ENCODE measurements at places on chromosomes 5 and 9.

- DNase-seq, result no peak
These were observed 199.7 kb downstream of the ISL1 start for GRCh38 chr5:51582871-51583394.

DNA sequence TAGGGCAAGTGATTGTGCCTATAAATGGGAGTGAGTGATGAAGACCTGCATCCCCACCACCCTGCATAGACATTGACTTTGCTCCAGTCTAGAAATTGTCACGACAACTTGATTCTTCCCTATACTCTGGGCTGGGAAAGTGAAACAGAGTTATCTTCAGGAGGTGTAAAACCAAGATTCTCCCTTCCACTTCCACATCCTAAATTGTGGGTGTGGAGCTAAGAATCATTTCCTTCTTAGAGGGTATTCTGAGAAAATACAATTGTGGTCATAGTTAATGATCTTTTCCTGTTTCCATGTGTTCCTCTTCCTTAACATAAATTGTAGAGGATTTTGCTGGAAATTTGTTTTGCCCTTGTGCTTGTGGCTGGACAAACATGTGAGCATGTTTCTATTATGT lies 96.8 kb upstream of the PJA2 start:
- no peak for DNase-seq

- DNase-seq, result no peak
These were observed 152.9 kb downstream of the TLE1 start for GRCh38 chr9:81536242-81537025.

DNA sequence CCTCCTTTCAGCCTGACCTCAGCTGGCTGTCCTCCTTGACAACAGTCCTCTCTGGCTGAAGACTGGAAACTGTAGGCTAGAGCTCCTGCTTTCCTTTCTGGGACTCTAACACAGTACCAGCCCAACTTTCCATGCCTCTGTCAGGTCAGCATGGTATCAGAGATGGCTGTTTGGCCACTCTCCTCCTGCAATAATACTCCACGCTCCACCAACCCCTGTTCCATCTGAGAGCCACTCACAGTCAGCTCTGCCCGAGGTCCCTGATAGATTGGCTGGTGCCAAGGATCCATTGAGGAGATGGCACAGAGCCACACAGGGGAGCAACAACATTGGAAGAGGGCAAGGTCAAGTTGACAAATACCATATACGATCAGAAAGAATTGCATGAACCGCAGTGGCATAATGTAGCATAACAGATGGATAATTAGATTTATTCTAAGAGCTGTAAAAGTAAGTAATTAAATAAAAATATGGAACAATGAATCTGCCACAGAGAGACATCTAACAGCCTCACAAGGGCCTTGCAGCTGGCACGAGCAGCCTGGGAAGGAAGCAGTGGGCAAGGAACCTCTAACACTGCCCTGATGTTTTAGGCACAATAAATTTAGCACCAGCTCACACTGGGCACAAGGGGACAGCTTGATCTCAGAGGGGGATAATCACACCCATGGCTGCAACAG lies 94.3 kb upstream of the LRRTM2 start:
- DNase-seq, result no peak

DNA sequence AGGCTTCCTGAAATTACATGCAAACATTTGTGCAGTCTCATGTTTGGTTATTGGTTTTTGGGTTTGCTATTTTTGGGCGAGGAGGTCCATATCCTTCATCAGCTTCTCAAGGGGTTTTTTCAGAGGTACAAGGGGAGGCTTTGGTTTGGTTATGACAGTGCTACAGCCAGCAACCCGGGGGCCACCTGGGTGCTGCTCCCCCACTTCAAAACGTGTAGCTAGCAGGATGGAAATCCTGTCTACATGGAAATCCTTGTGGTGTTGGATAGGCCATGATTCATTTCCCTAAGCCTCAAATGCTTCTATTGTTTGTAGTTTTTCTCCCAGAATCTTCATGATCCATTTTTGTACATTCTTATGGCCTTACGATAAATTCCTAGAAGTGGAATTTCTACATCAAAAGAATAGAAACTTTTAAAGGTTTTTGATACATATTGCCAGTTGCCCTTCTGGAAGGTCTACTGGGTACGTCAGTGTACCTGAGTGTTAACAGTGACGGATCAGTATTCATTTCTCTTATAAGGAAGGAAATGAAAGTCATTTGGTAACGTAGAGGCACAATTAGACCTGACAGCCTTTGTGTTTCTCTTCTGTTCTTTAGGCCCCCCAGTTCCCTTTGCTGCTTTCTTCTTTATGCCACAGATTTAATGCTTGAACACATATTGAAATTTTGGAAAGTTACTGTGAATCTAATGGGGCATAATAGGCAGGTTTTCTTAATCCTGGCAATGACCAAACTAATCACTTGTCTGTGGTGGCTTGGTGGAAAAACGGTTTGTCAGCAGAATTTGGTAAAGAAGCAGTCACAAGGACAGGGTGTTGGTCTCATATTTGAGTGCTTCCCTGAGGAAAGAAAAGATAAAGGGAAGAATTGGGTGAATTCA lies 69.7 kb upstream of the ABL1 start:
- DNase-seq, result no peak

- no peak for DNase-seq
These were observed 63.8 kb downstream of the FNBP1 start for GRCh38 chr9:129979071-129979745.

DNA sequence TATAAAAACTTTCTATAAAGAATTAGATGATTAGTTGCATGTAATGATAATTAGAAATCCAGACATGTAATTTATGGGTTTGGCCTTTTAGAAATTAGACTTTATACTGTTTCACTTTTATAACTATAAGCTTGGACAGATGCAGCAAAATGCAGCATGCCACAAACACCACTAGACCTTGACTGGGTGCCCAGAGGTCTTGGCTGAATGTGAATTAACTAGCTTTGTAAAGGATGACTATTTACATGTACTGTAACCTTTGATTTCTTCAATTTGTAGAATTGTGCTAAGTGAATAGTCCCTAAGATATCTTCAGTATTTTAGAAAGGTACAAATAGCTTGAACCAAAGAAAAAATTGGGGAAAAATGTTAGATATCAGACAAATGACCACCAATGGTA lies 2168.1 kb downstream of the MAT2B start:
- no peak for DNase-seq

DNA sequence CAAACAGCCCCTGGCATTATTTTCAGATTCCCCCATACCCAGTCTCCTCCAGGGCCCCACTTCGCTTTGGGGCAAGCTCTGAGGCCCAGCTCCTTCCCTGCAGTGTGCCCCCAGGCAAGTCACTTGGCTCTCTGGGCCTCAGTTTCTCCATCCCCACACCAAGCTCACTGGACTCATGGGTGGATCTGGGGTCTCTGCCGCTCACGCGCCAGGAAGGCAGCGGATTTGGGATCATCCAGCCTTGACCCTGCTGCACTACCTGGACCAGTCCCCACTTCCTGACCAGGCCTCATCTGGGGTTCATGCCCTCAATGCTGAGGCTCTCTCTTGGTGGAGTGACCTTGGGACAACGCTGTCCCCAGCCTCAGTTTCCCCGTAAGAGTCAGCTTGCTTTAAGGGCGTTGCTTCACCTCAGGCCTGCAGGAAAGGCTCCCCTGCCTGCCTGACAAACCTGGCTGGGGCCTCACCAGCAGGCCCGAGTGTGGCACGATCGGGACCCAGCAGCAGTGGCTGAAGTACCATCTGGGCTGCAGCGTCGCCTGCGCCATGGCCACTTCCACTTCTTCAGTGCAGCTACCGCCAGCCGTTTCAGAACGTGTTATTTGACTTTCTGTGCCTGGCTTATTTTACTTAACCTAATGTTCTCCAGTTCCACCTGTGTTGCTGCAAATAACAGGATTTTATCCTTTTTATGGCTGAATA lies 519.6 kb upstream of the SEMA6A start:
- DNase-seq, result no peak

GRCh38 chr5:109688630-109688969 lies 1.1 kb upstream of the MAN2A1 start:
- no peak for DNase-seq

DNA sequence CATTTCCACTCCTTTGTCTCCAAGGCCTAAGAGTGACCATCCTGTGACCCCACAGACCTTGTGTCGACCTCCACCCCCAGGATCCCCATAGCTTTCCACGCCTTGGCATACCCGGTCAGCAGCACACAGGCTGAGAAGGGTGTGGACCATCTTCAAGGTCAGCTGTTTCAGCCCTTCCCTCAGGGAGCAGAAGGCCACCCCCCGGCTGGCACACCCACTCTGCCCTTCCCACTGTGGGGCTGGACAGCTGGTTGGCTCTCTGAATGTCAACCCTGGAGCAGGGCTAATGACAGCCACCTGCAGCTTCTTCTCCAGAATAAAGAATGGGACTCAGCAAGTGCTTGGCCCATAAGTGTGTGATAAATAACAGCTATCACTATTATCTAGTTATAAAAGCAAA lies 93.1 kb downstream of the OLFM1 start:
- DNase-seq, result no peak

GRCh38 chr5:71807909-71808308 lies 88.8 kb downstream of the CARTPT start:
- DNase-seq, result no peak

- no peak for DNase-seq
These were observed 6.8 kb downstream of the LSM11 start for GRCh38 chr5:157750320-157750719.

GRCh38 chr5:127938746-127939145 lies 144.8 kb upstream of the SLC12A2 start:
- no peak for DNase-seq

DNA sequence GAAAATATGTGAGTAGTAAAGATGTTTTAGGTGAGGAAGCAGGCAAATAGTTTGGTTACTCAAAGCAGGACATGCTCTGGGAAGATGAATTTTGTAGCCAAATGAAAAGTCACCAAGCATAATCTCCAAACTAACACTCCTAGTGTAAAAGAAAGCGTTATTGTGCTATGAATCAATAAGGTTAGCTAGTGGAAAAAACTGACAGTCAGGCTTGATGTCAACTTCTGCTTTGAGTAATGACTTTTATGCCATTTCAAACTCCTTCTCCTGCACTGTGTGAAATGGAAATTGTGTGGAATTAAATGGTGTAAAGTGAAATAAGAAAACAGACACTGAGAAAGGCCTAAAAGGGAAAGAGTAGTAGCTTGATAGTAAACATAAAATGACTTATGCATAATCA lies 637.2 kb upstream of the DMAC1 start:
- no peak for DNase-seq

DNA sequence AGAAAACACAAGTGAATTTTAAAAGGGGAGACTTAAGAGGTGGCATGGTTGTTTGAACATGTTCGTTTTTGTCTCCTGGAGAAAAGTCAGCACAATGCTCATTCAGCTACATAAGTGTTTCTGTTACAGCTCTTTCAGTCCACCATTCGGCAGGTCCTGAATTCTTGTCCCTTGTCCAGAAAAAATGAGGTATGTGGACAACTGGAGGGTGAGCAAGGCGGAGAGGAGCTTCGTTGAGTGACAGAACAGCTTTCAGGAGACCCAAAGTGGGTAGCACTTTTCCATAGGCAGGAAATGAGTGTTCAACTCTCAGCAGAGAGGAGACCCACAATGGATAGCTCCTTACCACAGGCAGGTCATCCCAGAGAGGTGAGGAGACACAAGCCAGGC lies 4.9 kb downstream of the PDCD1LG2 start:
- no peak for DNase-seq

DNA sequence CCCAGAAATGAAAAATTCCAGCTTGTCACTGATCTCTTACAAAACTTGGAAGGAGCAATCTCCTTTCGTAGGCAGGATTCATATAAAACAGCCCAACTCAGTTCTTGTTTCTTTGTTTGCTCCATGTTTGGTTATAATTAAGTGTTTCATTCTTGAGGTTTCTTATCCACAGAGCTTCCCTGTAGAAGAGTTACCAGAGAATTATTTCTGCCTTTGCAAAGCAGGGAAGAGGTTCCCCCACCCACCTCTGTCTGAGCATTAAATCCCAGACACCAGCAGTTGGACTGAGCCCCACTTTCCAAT lies 34.1 kb upstream of the RAI14 start:
- DNase-seq, result no peak

GRCh38 chr5:59891962-59892643 lies 1.4 kb downstream of the PDE4D start:
- no peak for DNase-seq

- DNase-seq, result no peak
These were observed 166.4 kb downstream of the PIK3R1 start for GRCh38 chr5:68381909-68382308.

DNA sequence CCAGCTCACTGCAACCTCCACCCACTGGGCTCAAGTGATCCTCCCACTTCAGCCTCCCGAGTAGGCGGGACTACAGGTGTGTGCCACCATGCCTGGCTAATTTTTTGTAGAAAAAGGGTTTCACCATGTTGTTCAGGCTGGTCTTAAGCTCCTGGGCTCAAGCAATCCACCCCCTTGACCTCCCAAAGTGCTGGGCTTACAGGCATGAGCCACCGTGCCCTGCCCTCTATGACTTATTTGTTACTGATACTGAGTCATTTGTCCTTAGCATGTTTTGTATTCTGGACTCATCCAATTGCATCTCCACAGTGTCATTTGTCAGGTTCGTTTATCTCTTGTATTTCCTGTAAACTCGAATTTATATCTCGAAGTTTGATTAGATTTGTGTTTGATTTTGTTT lies 2.7 kb upstream of the ITK start:
- DNase-seq, result no peak

GRCh38 chr5:77991084-77991483 lies 214.9 kb upstream of the TBCA start:
- DNase-seq, result no peak

DNA sequence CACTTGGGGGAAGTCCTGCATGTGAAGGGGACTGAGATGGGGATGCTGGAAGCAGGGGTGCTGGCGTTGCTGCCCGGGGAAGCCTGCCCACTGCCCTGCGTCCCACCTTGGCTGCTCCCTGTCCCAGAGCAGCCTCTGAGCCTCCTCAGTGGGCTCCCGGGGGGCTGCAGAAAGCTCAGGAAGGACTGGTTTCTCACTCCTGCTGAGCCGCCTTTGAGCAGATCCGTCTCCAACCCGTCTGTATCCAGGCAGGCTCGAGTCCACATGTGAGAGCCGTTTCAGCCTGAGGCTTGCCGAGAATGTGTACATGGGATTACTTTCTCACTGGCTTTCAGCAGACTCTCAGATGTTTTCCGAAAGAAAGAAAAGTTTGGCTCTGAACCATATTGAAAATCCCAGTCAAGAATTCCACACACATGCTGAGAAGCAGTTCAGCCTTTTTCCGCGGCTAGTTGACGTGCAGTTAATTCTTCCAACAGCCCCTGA lies 95.3 kb upstream of the COL5A1 start:
- no peak for DNase-seq

DNA sequence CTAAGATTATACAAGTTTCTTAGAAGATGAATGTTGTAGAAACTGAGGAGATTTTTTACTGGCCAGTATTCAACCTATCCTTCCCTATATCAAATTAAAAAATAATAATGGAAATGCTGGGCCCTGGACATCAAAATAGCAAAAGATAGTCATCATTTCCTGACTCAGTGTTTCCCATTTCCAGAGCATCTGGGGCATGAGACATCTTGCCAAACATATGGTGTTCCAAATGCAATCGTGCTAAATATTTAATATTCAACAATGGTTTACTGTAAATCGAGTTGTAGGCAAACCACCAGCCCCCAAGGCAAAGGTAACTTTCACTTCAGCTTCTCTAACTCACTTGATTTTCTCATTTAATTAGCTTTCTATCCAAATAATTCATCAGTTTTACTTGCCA lies 152.9 kb downstream of the FRMD3 start:
- no peak for DNase-seq

GRCh38 chr5:133942614-133943474 lies 25.6 kb downstream of the C5orf15 start:
- DNase-seq, result no peak

- DNase-seq, result no peak
These were observed 6.8 kb upstream of the IRX4 start for GRCh38 chr5:1889321-1890065.

- no peak for DNase-seq
These were observed 48.7 kb upstream of the ZNF366 start for GRCh38 chr5:72555871-72556270.

- DNase-seq, result no peak
These were observed 33.4 kb upstream of the TTC1 start for GRCh38 chr5:159975462-159976019.
